ENCODE measurements at places on chromosomes 5 and 9. TPM values are rescaled to one million over a fixed set of nuclear protein-coding genes. Genes with fewer than 3 reads are reported as not detected.

DNA sequence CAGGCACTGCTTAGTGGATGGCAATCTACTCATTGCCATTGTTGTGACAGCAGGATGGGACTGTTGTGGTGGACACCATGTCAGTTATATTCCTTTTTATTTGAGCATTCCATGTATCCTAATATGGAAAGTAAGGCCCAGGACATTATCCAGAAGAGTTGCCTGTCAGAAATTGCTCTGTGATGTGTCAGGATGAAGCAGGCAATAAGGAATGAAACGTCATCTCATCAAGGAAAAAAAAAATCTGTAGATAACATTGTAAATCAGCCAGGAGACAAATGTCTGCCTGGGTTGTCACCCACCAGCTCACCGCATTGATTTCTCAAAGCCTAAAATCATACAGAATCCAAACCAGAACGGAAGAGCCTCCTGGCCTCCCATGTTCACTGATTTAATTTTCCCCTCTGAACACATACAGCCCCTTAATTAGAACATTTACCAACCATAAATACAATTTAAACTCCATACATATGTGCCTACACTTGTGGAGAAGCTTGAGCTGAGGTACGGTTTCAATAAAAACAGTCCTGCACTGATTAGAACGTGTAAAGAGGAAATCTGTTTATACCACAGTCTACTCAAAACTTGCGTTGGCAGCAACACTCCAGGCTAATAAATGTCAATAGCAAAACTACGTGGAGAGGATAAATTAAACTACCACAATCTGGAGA lies 73.9 kb downstream of the FOXD1 start:
- no peak for DNase-seq

GRCh38 chr9:119818726-119819435 lies 449.6 kb upstream of the BRINP1 start:
- no peak for DNase-seq

Gene LCN9
- not detected for total RNA-seq

Gene STING1
- total RNA-seq, result 85.3 TPM

Gene FLT4
- 5.8 TPM for total RNA-seq

- DNase-seq, result no peak
These were observed 58.5 kb downstream of the CNTRL start for GRCh38 chr9:121133104-121133816.
